ENCODE measurements at places on chromosomes 6 and 20.

DNA sequence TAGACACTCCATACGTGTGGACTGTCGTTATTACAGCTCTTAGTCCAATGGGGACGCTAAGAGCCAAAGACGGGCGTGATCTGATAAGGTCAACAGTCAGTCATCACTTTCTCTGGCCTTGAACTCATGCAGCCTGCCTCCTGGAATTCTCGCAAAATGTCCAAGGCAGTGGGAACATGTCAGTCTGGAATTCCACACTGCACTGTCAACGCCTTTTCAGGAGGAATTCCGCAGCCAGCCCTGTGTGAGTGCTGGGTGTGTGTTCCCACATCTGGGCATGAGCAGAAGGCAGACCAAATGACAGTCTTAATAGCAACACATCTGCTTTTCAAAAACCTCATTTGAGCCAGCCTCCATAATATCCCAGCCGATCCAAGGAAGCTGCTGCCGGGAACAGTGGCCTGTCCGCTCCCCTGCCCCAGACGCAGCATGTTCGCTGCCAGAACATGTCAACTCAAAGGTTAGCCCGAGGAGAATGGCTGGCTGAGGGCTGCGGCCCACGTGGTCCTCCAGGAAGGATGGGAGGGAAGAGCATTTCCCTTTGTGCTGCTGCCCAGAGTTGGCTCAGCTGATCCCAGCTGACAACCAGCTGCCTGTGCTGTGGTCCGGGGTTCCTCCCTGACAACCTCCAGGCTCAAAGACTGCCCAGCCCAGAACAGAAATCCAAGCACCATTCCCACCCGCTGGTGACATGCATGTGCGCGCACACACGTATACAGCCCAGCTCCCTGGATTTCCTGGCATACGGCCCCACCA, 103.1 kb downstream of the SULF2 start:
- DNase-seq, result peak; percentile 46

DNA sequence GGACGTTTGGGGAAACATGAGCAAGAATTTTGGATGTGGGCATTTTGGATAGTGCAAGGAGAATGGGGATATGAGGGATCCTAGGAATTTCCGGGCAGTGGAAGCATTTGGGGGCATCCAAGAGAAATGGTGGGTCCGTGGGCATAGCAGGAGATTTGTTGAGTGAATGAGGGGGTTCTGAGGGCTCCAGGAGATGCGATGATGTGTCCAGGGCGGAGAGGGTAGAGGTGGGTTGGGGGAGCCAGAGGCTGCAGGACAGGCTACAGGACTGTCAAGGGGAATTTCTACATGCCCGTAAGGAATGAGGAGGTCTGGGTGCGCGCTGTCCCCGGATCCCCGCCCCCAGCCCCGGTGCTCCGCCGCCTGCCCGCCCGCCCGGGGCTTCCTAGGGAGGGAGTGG, 364 bp downstream of the FRS3 start:
- no peak for DNase-seq

GRCh38 chr6:44049989-44050871, 77.0 kb downstream of the MRPL14 start:
- peak; percentile 80 for DNase-seq

GRCh38 chr6:56934876-56935275, 20.0 kb upstream of the BEND6 start:
- no peak for DNase-seq

DNA sequence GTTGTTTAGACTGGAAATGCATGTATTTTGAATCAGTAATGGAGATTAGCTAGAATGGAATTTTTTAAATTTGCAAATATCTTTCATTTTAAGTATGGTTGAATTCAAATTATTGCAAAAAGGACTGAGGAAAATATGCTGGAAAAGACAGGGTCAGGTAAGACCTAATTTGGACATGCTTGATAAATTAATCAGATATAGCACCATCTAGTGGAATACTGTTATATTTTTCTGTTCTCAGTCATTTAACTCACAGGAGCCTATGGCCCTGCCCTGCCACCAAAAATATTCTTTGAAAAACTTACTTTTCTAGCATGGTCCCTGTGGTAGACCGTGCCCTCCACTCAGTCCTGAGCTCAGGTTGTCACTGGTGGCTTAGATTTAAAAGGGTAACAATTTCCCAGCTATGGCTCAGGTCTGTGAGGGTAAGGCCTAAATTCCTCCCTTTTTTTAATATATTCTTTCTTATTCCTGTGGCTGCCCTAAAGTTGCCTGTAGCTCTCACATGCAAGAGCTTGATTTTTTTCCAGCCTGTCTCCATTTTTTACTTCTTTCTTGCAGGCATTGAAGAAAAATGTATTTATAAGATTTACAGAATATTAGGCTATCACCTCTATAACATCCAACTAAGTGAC, 25.3 kb upstream of the KIAA1586 start:
- peak; percentile 52 for DNase-seq

DNA sequence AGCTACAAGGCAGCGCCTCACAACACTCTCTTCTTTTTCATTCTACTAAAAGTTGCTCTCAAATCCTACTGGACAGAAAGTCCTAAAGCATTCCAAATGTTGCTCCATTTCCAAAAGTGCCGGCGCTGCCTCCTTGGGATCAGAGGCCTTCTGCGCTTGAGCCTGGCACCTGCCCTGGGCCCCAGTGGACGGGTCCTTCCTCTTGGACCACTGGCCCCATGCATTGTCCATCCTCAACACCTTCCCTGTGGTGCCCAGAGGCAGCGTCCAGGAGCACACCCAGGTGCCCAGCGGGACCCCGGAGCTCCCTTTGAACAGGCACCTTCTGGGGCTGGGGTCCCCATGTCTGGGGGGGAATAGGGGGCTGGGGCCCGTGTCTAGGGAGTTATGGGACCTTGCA, 205.2 kb downstream of the ERMARD start:
- no peak for DNase-seq

DNA sequence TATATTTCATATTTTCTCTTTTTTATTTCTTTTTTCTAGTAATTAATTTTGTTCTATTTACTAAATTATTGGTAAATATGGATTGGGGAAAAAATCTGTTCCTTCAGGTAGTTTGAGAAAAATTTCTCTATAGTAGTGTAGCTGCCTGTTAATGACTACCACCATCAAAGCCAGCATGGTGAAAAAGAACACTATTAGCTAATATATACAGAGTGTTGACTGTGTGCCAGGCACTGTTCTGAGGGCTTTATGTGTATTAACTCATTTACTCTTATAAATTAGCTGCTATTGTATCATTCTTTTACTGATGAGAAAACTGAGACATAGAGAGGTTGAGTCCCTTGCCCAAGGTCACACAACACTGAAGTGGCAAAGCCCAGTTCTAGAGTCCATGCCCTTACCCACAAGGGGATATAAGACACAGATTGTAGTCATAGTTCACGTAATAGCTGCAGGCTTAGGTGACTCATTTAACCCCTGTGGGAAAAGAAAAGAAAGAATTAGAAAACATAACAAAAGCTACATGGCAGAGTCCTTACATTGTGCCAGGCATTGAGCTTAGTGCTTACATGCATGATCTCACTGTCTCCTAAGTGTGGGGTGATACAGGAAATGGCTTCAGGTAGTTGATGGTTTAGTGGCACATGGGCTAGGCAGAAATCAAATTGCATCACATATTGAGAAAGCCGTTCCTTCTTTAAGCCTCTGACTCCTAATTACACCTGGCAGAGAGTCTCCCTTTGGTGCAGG, 12.2 kb upstream of the AKIRIN2 start:
- DNase-seq, result peak; percentile 70

DNA sequence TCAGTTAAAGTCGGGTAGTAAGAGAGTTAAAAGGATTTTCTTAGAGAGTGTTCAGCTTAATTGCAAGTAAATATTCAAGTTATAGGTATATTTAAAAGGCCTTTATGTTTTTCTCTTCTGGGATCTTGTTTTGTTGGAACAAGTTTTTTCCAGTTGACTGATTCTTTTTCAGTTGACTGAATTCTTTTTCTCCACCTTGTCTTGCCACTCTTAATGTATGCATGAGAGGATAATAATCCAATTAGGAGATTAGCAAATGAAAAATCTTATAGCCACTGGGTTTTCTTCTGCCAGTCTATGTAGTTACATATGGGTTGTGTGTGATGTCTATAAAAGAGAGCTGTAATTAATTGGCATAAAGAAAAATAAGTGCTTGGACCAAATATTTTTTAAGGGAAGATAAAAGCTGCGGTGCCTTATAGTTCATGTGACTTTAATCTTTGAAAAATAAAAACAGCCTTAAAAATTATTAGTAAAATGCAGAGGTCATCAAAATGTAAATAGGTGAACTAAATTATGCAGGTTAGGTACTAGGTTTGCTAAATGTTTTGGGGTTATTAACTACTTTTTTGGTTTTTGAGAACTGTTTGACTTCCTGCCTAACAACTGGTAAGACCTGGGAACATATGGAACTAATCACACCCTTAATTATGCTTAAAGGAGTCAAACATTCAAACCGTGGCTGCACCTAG, 367.2 kb downstream of the HTR1B start:
- DNase-seq, result no peak

DNA sequence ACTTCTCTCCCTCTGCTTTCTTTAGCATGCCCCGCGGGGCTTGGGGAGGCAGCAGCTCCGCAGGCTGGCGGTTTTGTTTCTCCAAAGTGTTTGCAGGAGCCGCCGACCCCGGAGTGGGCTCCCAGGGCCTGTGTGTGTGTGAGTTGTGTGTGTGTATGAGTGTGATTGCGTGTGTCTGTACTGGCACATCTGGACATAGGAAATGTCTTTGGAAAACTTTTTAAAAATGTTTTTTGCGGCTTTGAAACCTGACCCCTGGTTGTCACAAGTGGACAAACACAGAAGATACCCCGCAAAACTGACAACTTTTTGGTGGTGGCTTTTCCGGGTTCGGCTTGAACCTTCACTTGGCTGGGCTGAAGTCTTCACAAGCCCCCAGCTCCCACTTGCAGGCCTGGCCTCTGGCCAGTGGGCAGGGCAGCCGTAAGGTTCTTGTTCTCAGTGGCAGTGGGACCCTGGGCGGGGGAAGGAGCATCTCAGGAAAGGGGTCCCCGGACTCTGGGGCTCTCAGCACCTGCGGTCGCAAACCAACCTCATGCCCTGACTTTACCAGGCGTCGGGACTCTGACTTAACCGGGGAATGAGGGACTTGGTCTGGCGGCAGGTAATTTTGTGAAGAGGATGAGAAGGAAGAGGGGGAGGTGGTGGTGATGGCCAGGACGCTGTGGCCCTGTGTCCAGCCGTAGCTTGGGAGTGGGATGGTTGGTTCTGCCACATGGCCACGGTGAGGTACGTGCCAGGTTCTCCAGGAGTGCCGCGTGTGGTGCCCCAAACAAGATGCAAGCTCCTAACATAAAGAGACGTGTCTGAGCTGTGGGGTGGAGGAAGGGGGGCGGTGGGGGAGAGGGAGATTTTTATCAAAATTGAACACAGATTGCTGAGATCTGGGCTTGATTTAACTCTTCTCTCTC, 619 bp downstream of the DAAM2 start:
- DNase-seq, result no peak

GRCh38 chr6:97687916-97688315, 404.9 kb upstream of the MMS22L start:
- no peak for DNase-seq

- no peak for DNase-seq
Observed at GRCh38 chr6:14658030-14658429, 540.5 kb downstream of the CD83 start.

DNA sequence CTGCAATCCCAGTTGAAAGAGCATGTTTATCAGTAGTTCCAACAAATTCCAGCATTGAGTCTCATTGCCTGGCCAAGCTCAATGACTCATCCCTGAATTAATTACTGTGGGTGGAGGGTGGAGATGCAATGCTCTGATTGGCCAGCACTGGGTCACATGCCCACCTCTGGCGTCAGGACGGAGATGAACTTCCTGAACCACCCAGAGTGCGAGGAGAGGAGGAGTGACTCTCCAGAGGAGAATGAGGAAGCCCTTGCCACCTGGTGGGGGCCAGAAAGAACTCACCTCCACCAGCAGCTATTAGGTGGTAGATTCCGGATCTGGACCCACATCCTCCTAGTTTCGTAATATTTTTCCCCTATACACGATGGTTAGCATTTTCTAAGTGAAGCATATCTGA, 283.9 kb downstream of the TBC1D7 start:
- DNase-seq, result peak; percentile 88

GRCh38 chr6:148509800-148510581, 167.4 kb downstream of the SASH1 start:
- peak; percentile 99 for DNase-seq

GRCh38 chr6:115203381-115203780, 857.3 kb downstream of the FRK start:
- no peak for DNase-seq

- DNase-seq, result peak; percentile 32
Observed at GRCh38 chr6:34585512-34586061, 29.5 kb upstream of the SPDEF start.

GRCh38 chr20:61014491-61014890, 237.6 kb upstream of the CDH4 start:
- no peak for DNase-seq

DNA sequence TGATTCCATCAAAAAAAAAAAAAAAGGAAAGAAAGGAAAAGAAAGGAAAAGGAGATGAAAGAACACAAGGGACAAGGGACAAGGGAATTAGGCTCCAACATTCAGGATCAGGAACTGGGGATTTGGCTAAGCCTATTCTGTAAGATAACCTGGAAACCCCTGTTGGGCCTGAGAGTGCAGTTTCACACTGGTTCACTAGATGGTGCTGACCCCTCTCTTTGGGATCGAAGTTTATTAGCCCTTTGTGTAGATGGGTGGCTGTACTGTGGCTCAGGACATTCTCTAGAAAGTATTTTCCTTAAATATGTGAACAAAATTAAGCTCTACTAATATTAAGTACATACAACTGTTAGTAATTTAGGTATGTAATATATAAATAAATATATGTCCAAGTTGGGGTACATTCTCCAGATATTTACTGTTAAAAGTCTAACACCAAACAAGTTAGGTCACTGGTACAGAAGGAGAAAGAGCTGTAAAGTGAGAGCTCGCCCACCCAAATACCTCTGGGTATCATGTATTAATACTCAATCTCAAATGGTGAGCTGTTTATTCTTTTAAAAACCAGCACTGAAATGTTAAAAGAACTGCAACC, 6.3 kb downstream of the OR2A4 start:
- peak; percentile 68 for DNase-seq

- no peak for DNase-seq
Observed at GRCh38 chr20:38209054-38209675, 44.1 kb upstream of the TGM2 start.

DNA sequence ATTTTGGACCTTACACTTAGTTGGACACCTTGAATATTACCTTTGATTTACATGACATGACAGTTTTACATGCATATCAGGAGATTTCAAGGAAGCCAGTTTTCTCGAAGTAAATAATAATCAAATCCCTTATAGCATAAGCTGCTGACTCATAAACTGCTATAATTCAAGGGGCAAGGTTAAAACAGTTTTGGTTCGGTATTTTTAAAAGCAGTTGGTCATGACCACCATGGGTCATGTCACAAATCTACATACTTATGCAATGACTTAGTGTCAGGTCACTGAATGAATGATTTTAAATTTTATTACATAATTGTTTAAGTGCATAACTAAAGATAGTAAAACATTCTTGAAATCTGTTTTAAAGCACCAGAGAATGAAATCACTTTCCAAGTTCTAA, 158.0 kb downstream of the DST start:
- DNase-seq, result peak; percentile 48

GRCh38 chr20:6925744-6926278, 158.3 kb downstream of the BMP2 start:
- no peak for DNase-seq

GRCh38 chr6:26531897-26532296, 6.3 kb upstream of the HMGN4 start:
- no peak for DNase-seq

Measured in fibroblast of skin of right quadriceps (primary cell).